ENCODE measurements at places on chromosomes 1 and 21.

GRCh38 chr1:50860702-50861101, 99.4 kb downstream of the FAF1 start:
- no peak for DNase-seq

DNA sequence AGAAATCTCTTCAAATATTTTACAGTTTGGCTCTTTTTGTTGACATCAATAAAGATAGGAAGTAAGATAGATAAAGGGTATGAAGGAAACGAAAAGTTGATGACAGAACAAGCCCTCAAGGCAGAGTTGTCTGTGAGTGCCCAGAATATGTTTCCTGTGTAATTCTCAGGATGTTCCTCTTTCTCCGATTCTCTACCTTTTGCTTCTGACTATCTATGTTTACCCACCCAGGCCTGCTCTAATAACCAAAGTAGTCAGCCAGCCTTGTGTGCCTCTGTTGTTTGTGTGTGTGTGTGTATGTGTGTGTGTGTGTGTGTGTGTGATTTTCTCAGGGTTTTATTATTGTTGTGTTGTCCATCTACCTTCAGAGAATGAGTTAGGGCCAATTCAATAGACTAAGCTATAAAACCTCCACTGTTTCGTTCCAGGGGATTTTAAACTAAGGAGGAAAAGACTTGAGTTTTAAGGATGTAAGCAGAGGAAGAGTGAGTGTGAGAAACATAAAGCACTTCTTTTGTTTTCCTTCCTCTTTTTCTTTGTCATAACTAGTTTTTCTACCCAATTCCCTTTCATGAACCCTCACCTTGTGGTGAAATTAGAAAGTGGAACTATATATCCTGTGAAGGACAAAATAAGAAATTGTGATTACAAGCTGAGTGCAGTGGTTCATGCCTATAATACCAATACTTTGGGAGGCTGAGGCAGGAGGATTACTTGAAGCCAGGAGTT, 627.4 kb upstream of the NR5A2 start:
- DNase-seq = no peak

GRCh38 chr1:64100791-64101190, 102.6 kb upstream of the UBE2U start:
- DNase-seq = no peak

DNA sequence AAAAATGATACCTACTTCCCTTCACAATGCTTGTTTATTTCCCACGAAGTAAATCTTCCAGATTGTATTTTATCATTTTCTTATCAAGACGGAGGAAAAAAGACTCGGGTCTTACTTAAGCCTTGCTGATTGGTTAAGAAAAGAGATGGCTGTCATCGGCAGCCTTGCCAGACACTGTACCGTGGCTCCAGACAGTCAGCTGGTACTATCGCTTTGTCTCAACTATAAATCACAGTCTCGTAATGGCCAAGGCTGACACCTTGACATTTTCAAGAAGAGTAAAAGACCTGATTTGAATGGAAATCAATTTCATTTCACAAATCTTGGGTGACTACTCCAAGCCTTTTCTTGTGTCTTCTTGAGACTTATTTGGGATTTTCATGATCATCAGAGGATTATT, 868.0 kb downstream of the USP25 start:
- DNase-seq = no peak

DNA sequence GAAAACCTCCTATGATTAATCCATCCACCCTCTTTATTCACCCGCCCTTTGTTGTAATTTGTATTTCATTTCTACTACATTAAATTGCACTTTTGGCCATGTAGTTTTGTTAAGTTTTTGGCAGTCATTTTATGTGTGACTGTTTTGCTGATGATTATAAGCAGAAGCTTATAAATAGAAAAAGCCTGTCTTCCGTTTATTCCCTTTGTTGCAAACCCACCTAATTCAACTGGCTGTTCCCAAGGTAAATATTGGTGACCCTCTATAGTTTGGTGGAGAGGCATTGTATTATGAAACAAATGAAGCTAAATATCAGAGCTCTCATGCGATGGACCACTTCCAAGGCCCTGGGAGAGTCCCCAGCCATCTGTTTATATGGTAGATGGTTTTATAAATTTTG, 36.7 kb upstream of the IGSF3 start:
- no peak for DNase-seq

DNA sequence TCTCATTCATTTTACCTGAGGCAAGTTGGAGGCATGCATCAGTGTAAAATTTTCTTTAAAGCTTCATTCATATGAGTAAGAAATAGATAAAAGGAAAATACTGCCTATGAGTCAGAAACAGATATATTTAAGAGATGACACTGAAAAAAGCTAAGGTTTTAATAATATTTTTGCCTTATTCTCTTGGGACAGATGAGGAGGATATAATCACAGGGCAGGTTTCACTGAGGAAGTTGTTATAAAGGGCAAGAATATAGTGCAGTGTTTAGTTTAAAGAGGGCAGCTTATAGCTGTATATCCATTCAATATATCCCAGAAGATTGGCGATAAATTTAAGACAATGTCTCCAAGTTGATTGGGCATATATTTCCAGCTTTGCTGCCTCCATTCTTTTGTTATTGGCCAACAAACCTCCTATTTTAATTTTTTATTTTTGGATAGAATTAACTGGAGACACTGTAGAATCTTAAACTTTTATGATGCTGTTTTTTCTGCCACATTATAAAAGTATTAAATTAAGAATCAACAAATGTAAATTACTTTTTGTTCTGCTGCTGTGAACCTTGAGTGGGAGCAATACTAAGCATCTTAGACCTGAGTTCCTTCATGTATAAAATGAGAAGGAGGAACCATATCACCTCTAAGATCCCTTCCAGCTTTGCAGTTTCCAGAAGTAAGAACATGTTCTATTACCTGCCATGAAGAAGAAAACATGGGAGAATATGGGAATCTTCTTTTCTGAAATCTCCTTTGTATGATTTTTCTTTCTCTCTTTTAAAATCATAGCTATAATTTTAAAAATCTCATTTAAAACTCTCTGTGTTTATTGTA, 171.6 kb downstream of the S1PR1 start:
- DNase-seq = no peak

GRCh38 chr1:212110617-212111016, 75.1 kb downstream of the DTL start:
- no peak for DNase-seq

- no peak for DNase-seq
Measured at GRCh38 chr1:11855430-11855829, 3.3 kb downstream of the NPPB start.

DNA sequence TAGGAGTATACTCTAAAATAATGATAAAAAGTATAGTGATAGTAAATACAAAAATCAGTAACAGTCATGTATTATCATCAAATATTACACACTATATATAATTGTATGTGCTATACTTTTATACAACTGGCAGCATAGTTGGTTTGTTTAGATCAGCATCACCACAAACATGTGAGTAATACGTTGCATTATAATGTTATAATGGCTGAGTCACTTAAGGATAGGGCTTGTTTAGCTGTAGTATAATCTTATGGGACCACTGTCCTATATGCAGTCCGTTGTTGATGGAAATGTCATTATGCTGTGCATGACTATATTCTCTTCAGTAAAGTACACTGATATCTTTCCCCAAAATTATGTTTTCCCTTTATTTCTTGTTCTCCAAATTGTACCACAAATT, 92.8 kb downstream of the LYPLAL1 start:
- DNase-seq = no peak

GRCh38 chr1:77976433-77977076, 2.3 kb downstream of the FUBP1 start:
- DNase-seq = no peak

DNA sequence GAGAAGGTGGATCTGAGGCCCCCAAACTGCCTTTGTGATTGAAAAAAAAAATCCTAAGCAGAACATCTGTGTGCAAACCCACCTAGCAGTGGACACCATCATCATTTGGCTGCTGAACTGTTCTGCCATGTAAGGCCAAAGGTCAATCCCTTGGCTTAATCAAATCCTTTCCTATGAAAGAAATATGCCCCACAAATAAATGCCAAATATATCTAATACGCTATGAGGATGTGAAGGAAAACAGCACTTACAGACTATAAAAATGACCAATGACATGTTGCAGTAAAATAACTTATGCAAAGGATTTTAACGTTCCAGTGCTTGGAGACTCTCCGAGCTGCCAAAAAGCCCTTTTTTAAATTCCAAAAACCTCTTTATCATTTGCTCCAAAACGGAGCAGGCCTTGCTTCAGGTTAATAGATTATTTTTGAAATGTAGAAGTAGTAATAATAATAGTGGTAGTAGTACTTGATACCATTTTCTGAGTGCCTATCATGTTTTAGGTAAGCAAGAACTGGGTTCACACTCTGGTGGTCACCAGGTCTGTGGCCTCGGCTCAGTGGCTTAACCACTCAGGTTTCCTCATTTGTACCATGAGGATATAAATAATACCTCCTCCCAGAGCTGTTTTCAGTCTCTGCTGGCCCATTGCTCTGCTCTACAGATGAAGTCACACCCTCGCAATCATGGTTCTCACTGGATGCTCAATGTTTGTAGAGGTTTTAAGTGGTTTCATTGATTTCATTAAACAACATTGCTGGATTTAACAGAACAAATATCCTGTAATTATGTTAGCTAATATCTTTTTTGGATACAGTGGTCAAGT, 47.9 kb upstream of the EDEM3 start:
- no peak for DNase-seq

GRCh38 chr1:55211863-55212262, 3.3 kb downstream of the USP24 start:
- no peak for DNase-seq

GRCh38 chr1:110170766-110171733, 20.8 kb downstream of the SLC6A17 start:
- no peak for DNase-seq

GRCh38 chr1:7940034-7940433, 605 bp downstream of the TNFRSF9 start:
- no peak for DNase-seq

- DNase-seq = no peak
Measured at GRCh38 chr1:34746785-34747637, 7.8 kb upstream of the GJB5 start.

DNA sequence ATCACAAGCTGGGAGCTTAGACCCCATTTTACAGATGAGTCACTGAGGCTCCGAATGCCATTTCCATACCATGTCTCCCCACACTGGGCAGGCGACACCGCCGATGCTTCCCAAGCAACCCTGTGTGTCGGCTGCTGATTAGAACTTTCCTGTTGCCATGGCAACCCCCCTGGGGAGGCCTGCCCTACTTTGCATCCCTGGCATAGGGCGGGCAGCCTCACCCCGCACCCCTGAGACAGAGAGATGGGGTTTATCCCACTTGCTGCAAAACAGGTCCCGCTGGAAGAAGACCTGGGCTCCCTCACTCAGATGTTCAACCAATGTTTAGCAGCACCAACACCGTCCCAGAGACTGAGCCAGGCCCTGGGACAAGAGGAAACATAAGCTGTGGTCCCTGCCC, 81.5 kb downstream of the CAMK2N1 start:
- no peak for DNase-seq

Data from stimulated activated CD4-positive, alpha-beta T cell treated with anti-CD3 and anti-CD28 coated beads, Interleukin-1b, Interleukin-23, amount 100 ng/mL, for 1 hour (primary cell).